LNCaP clone FGC (cell line): ENCODE measurements at places on chromosomes 11 and 22.

GRCh38 chr11:62665075-62665598, at the start of the genes C11orf98 and CSKMT:
Gene C11orf98, minus strand, starts transcription at chr11:62665210. Its CDS starts 41 bp downstream, at chr11:62665169.
Gene CSKMT, plus strand, starts transcription at chr11:62665312. Its CDS starts 568 bp downstream, at chr11:62665880.
- no peak for DNase-seq

- DNase-seq = no peak
These were observed 22.4 kb upstream of the LRRC10B start for GRCh38 chr11:61486011-61486620.

GRCh38 chr11:86106916-86107315, 38.0 kb upstream of the PICALM start:
- DNase-seq = no peak

DNA sequence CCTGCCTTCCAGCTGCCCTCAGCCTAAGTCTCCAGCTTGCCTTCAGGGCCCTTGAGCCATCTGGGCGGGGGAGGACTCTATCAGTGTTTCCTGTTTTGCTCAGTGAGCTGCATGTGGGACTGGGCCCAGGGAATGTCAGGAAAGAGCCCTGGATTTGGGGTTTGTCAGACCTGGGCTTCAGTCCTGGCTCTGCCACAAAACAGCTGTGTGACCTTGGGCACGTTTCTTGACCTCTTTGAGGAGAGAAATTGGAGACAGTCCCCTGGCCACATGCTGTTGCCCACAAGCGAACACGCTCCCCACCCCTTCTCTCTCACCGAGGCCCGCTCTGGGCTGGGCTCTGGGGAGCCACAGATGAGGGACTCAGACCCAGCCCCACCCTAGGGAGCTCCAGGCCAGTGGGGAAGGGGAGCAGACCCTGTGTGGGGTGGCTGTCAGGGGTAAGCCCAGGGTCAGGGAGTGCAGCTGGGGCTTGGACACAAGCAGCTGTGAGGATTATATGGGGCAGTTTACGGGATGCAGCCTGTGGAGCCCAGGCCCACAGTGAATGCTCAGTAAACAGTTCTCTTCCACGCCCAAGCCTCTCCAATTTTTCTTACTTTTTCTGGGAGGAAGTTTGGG, 12.3 kb downstream of the MYO7A start:
- DNase-seq = peak; percentile 23

DNA sequence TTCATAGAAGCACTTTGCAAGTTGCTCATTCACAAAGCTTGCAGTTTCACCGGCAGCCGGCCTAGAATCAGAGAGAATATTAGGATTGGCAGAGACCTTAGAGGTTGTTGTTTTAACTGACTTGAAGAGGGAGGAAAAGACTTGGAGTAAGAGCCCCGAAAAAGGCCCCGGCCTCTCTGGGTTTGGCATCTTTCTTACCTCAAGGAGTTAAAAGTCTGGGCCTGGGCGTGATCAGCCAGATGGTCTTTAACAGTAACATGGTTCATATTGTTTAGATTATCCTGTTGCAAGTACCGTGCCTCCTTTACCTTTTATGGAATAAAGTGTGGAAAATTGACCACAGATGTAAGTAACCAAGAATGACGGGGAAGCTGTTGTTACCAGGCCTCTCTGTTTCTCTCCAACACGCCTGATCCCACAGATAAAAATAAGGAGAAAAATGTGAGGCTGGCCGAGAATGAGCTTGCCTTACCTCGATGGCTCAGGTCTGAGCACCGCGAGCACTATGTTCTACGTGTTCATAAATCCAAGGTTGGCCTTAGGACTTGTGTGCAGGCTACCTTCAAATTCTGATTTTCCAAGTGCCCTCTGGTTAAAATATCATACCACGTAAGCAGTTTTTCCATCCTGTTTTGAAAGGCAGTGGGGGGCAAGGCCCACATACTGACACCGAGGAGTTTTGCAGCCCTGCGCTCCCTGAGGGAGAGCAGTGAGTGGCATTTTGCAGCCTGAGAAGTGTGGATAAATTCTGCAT, 56.4 kb downstream of the PARVA start:
- no peak for DNase-seq

DNA sequence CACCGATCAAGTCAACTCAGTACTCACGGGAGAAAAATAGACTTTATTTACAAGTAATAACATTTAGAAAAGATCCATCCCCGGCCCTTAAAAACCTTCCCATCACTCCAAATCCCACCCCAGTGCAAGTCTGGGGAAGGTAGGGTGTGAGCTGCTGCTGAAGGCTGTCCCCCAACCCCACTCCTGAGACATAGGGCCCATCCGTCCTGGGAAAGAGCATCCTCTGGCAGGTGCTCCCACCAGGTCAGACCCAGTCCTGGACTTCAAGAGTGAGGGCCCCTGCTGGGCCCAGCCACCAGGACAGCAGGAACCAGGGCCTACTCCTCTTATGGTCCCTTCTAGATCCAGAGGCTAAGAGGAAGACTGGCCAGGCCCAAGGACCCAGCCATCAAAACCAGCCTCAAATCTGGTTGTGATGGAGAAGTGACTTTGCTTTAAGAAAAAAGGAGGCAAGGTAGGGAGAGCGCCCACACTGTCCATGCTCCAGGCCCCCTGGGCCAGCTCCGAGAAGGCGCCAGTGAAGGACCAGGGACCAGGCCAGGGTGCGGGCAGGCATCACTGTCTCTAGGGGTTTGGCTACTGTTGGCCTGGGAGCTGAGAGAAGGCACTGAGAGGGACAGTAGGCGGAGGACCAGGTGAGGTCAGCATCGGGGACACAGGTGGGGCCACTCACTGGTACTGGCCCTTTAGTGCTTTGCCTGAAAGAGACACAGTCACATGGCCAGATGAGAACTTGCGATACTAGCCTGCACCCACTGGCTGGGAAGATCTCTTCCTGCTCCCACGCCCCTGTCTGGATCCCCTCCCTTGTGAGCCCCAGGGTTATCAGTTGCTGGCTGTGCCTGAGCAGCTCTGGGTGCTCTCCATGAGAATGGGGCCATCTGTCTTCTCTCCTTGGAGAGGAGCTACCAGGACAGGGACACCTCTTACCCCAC, 4.4 kb downstream of the IL18BP start:
- no peak for DNase-seq
